Left lobe of liver (tissue), 2 donors: ENCODE measurements at places on chromosomes 6 and 20.
A peak's percentile ranks its signal among the peaks of the same experiment; 100 is the strongest.

GRCh38 chr6:106066989-106067388 lies 19.1 kb upstream of the PRDM1 start:
- no peak for DNase-seq

DNA sequence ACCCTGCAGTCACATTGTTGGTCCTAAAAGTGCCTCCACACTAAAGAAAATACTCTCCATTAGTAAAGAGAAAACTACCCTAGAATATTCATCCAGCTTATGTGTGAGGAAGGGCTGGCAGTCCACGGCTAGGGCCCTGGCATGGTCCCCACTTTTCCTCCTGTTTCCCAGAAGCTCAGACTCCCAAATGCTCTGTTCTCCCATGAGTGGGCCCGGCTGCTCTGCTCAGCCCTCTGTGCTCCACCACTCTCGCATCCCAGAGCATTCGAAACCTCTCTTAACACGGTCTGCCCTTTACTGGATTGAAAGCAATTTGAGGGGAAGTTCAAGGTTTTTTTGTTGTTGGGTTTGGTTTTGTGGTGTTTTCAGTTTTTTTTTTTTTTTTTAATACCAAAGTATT lies 61.8 kb downstream of the APCDD1L start:
- DNase-seq, result no peak

DNA sequence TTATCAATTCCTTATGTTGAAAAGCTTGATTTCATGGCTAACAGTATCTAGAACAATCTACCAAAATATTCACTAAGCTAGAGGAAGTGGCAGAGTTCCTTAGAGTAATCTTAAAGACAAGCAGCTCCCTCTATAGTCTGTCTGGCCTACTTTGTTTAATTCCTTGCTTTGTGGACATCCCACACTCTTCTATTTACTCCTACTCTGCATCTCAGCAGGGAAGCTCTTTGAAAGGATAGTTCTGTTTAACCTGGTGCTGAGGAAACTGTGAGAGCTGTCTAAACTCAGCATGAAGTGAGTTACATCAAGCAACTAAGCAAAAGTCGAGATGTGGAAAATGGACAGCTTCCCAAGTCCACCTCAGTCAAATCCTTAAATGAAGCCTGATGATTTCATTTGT lies 4.3 kb downstream of the REV3L start:
- DNase-seq, result no peak

- DNase-seq, result no peak
Measured at GRCh38 chr6:159376516-159377158, 207.4 kb downstream of the FNDC1 start.

- no peak for DNase-seq
Measured at GRCh38 chr20:54848262-54848661, 372.9 kb downstream of the DOK5 start.

GRCh38 chr20:44433751-44434538 lies 41.7 kb upstream of the TTPAL start:
- DNase-seq, result peak; percentile 80

DNA sequence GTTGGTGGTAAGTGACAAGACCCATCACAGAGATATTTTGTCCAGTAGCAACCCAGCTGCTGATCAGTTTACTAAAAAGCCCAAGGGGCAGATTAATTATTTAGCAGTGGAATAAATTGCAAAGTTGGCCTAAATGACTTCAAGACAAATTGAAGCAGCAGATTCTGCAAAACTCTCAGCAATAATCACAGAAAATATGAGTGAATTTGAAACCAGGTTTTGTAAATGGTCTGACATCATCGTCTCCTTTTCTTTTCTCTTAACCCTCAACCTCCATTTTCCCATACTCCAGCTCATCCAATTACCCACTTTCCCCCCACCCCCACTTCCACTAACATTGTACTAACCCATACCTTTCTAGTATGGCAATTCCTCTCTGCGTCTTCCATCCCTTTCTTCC lies 11.3 kb upstream of the PTPRK start:
- DNase-seq, result no peak
